LoVo (cell line): ENCODE measurements at places on chromosomes 6 and 20.

- DNase-seq, result no peak
These were observed 310.3 kb upstream of the RNF24 start for GRCh38 chr20:4325548-4326187.

DNA sequence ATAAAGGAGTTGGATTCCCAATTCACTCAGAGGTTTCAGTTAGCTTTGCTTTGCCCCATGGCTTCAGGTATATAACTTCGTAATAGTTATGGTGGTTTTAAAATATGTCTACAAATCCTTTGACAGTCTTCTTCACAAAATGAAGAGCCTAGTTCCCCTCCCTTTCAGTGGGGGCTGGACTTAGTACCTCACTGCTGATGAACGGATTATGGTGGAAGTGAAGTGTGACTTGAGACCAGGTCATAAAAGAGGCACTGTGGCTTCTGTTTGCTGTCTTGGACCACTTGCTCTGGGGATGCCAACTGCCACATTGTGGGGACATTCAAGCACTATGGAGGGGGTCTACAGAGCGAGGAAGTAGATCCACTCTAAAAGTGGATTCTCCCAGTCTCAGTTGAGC is 47.5 kb upstream of the NUP153 start:
- no peak for DNase-seq

GRCh38 chr20:36128463-36129159 is 25.9 kb upstream of the EPB41L1 start:
- DNase-seq, result peak; percentile 12

GRCh38 chr6:105898286-105898685 is 187.8 kb upstream of the PRDM1 start:
- DNase-seq, result no peak

GRCh38 chr6:25458485-25458884 is 179.3 kb downstream of the CARMIL1 start:
- DNase-seq, result peak; percentile 38
